ENCODE measurements at places on chromosomes 3 and 15.

- DNase-seq, result no peak
Measured at GRCh38 chr15:83919978-83920510, 266.1 kb downstream of the ADAMTSL3 start.

DNA sequence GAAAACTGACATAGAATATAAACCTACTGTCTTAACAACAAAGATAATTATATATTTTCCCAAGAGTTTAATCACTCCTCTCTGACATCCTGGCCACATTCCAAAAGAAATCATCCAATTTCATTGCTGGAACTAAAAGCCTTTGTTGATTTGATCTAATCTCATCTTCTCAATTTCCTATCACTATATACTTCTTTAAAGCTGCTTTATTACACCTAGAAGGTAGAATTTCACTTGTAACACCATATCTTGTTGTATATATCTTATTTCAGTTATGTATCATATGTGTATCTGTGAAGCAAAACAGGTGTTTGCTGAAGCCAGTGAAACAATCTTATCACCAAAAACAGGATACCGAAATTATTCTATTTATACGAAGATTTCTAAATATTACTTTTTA is 740.2 kb downstream of the ROBO1 start:
- DNase-seq, result no peak

GRCh38 chr3:14162178-14162577 is 16.2 kb downstream of the XPC start:
- no peak for DNase-seq

- no peak for DNase-seq
Measured at GRCh38 chr15:76840830-76841460, 64.2 kb downstream of the SCAPER start.

- DNase-seq, result no peak
Measured at GRCh38 chr15:68421115-68421551, 10.8 kb downstream of the ITGA11 start.
